ENCODE measurements at places on chromosomes 7 and 10. TPM values are rescaled to one million over a fixed set of nuclear protein-coding genes. Genes with fewer than 3 reads are reported as not detected.

The DKK1 gene
- total RNA-seq, result 2.5 TPM

The ATP5F1C gene
- total RNA-seq, result 221 TPM

GRCh38 chr7:118152654-118153053 is 31.3 kb upstream of the LSM8 start:
- H3K4me1 ChIP-seq, result no peaks in the 10 kb centered on the region
- H3K27ac ChIP-seq, result no peak overlapping the region
- no peaks in the 10 kb centered on the region for H3K36me3 ChIP-seq
- peaks cover 7% of the 10 kb centered on the region for H3K27me3 ChIP-seq
- DNase-seq, result no peak
- H3K4me3 ChIP-seq, result no peak overlapping the region

- DNase-seq, result no peak
- no peak overlapping the region for H3K4me3 ChIP-seq
- peaks cover 19% of the 10 kb centered on the region for H3K27me3 ChIP-seq
- no peaks in the 10 kb centered on the region for H3K4me1 ChIP-seq
- H3K27ac ChIP-seq, result no peak overlapping the region
Observed at GRCh38 chr10:88651101-88651551, 13.1 kb upstream of the LIPF start.

DNA sequence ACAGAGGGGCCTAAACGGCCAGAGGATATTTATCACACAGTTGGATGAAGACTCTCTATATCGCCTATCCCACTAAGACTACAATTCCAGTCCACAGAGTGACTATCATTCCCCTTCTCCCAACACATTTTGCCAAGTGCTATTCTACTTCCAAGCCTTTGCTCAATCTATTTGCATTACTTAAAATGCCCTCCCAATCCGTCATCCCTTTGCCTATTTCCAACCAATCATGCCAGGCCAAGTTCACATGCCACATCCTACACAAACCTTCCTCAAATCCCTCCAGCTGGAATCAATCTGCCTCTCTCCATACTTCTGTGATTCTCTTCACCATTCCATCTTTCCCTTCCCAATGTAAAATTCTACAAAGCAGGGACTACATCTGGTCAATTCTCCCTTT is 38.2 kb downstream of the SMURF1 start:
- peaks cover 41% of the 10 kb centered on the region for H3K4me1 ChIP-seq
- H3K36me3 ChIP-seq, result peaks cover 4% of the 10 kb centered on the region
- no peak overlapping the region for H3K4me3 ChIP-seq
- no peaks in the 10 kb centered on the region for H3K27me3 ChIP-seq
- no peak overlapping the region for H3K27ac ChIP-seq
- no peak for DNase-seq

- H3K4me1 ChIP-seq, result peaks cover 51% of the 10 kb centered on the region
- no peaks in the 10 kb centered on the region for H3K36me3 ChIP-seq
- H3K27ac ChIP-seq, result peak overlapping the region; percentile 82
- no peak for DNase-seq
Observed at GRCh38 chr7:80922253-80923049, 3.6 kb upstream of the SEMA3C start.

GRCh38 chr7:158284617-158285382 is 302.8 kb downstream of the PTPRN2 start:
- no peaks in the 10 kb centered on the region for H3K4me1 ChIP-seq
- no peaks in the 10 kb centered on the region for H3K27me3 ChIP-seq
- no peak overlapping the region for H3K4me3 ChIP-seq
- no peak for DNase-seq

DNA sequence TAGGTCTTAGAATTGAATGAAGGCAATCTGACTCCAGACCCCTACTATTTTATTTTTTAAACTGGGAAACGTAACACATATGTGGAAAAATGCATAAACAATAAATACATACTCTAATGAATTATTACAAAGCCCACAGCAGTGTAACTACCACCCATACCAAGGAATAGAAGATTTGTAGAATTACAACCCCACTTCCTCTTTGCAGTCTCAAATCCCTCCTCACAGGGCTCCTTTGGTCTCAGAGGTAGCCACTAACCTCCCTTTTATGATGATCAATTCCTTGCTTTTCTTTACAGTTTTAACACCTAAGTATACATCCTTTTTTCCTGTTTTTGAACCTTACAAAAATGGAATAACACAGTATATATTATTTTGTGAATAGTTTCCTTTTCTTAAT is 6.7 kb upstream of the CCDC126 start:
- H3K36me3 ChIP-seq, result no peaks in the 10 kb centered on the region
- H3K27me3 ChIP-seq, result peaks cover under 1% of the 10 kb centered on the region
- no peaks in the 10 kb centered on the region for H3K4me1 ChIP-seq
- DNase-seq, result no peak

DNA sequence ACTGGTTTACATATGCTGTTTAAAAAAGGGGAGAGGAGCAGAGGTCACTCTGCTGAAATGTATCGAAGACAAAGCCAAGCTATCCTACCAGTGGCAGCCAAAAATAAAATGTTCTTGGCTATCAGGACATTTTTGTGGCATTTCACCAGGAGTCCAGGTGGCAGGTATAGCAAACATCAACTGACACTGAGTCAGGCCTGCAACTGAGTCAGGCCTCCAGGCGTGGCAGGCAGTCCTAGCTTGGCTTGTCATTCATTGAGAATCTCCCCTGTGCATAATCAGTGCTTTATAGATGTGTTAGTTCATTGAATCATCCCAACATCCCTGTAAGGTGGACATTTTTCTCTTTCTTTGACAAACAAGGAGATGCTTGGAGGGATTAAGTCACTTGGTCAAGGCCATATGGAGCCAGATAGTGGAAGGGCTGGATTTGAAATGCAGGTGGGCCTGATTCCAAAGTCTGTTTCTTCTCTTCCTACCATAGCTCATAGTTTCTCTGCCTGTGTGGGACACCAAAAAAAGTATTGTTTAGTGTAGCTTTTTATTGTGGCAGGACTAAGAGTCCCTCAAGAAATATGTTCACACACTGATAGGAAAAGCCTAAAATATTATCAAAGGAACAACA is 4.3 kb downstream of the DYNC1I1 start:
- peaks cover 42% of the 10 kb centered on the region for H3K27me3 ChIP-seq
- no peak overlapping the region for H3K4me3 ChIP-seq
- H3K4me1 ChIP-seq, result peaks cover 3% of the 10 kb centered on the region
- no peak for DNase-seq
- H3K27ac ChIP-seq, result no peak overlapping the region
- no peaks in the 10 kb centered on the region for H3K36me3 ChIP-seq

Data from progenitor cell of endocrine pancreas (in vitro differentiated cells).